ENCODE measurements at places on chromosomes 2 and 18.

GRCh38 chr2:239253264-239253663 is 147.6 kb downstream of the HDAC4 start:
- DNase-seq = no peak

GRCh38 chr18:79963658-79964329 is 649 bp upstream of the HSBP1L1 start:
- no peak for DNase-seq

GRCh38 chr2:46569061-46569560 is 89.7 kb downstream of the TMEM247 start:
- DNase-seq = no peak

DNA sequence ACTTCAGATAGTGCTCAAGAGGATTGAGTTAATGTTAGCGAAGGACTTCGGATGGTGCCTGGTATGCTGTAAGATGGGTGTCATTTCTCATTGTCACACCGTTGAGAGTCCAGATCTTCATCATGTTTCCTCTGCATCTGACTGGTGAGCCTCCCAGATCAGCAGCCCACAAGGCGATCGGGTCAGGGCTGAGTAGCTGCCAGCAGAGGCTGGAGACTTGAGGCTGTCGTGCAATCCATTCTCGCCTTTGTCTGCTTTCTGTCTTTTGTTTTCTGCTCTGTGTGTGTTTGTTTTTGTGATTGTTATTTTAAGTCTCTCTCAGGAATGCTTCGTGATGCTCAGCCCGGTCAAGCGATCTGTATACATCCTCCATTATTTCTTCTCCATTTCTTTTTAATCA is 95.8 kb downstream of the TGOLN2 start:
- DNase-seq = no peak

- no peak for DNase-seq
Measured at GRCh38 chr2:96306370-96306769, 1.0 kb upstream of the SNRNP200 start.

GRCh38 chr2:148906124-148906523 is 31.1 kb downstream of the KIF5C start:
- no peak for DNase-seq

GRCh38 chr2:37912616-37913015 is 12.5 kb upstream of the RMDN2 start:
- DNase-seq = no peak
